Tongue (tissue), 3 donors: ENCODE measurements at places on chromosomes 16 and 17.

DNA sequence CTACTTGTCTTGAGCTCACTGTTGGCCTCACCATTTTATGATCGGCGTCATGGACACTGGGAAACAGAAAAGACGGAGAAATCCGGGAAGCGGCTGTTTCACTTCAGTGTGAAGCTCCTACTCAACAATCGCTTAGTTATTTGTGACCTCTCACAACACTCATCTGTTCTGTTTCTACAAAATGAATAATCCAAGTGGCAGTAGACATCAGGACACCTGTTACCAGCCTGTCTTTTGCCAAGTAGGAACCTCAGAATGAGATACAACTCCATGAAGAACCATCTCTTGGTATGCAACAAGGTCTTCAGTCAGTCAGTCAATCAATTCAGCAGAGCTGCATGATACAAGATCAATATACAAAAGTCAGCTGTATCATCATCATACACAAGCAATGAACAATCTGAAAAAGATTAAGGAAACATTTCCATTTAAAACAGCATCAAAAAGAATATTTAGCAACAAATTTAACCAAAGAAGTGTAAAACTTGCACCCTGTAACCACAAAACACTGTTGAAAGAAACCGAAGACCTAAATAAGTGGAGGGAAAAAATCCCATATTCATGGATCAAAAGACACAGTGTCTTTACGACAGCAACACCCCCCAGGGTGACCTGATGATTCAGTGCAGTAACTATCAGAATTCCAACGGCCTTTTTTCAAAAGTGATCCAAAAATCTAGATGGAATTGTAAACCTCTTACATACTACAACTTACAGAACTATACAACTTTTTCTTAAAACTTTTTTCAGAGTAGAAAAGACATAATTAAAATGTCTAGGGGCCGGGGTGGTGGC, 63.4 kb downstream of the ANKRD11 start:
- DNase-seq: no peak

GRCh38 chr17:9676820-9677310, 31.5 kb downstream of the USP43 start:
- DNase-seq: no peak

GRCh38 chr17:56497132-56497531, 96.4 kb upstream of the NOG start:
- DNase-seq: no peak

DNA sequence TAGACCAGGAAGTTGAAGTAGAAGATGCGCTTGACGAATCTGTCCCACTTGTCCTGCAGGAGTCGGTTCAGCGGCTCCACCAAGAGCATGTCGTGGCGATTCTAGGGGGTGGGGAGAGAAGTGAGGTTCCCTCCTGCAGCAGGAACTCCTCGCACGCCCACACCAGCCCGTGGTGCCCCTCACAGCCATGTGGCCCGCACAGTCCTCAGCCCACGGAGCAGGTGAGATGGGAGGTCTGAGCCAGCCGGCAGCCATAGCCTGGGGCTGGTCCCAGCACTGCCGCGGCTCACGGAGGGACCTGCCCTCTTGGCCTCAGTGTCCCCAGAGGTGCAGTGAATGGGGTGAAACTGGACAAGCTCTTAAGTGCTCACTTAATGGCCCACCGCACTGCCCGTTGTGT, 23.4 kb downstream of the TRPV1 start:
- no peak for DNase-seq

DNA sequence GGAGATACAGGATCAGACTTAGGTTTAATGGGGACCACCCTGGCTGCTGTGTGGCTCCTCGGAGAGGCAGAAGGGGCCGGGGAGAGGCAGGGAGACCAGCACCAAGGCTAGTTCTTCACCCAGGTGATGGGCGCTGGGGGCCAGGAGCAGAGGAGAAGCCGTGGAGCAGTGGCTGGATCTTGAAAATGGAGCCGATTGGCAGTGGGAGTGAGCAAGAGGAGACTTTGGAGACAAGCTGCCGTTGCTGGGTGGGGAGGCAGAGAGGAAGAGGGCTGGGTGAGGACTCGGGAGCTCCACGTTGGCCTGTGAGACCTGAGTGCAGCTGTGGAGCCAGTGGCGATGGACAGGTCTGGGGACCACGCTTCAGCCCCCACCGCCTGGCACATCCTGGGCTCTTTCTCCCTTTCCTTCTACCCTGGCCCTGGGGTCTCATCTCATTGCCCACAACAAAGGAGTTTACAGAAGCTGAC, 9.0 kb downstream of the RAB11FIP4 start:
- DNase-seq: no peak

GRCh38 chr16:66741169-66741900, 10.1 kb downstream of the DYNC1LI2 start:
- DNase-seq: peak; percentile 96
